ENCODE measurements at places on chromosomes 3 and 15.

- no peak for DNase-seq
Measured at GRCh38 chr3:158671821-158672214, 630 bp downstream of the LXN start.

DNA sequence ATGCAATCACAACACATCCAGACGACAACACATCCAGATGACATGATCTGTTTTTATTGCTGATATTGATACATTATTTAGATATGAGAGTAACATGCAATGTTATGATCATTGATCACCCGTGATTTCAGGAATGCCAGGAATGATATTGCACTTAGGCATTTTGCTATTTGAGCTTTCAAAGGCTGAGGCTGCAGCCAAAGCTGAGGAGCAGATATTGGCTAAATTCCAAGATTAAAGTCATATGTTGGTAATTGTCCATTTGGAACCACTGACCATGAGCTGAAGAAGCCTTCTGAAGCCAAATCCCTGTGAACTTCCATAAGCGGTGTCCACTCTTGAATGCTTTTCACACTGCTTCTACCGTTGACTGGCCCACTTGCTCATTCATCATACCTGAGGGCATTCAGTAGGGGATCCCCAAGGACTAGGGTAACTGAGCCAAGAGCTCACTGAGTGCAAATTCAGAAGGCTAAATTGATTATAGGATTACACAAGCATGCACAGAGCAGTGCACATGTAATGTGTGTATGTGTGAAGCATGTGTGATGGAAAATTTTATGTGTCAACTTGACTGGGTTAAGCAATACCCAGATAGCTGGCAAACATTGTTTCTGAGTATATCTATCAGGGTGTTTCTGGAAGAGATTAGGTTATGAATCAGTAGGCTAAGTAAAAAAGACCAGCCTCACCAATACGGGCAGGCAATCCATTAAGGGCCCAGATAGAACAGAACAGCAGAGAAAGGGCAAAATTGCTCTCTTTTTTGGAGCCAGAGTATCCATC is 92.1 kb upstream of the PLAAT1 start:
- DNase-seq, result no peak

GRCh38 chr3:170563712-170564423 is 22.0 kb downstream of the SLC7A14 start:
- DNase-seq, result no peak

DNA sequence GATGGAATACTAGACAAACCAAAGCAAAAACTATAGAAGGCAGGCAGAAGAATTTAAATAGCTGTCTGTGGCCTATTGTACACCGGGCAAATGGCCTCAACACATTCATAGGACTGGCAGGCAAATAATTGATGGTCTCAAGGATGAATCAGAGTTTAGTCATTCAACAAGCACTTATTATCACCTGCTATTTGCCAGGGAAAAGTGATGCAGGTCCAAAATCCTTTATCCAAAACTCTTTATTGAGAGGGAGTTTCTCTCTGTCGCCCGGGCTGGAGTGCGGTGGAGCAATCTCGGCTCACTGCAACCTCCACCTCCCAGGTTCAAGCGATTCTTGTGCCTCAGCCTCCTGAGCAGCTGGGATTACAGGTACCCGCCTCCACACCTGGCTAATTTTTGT is 2.3 kb downstream of the EIF2AK4 start:
- no peak for DNase-seq

GRCh38 chr3:32448686-32449474 is 53.8 kb downstream of the CMTM6 start:
- DNase-seq, result no peak

- no peak for DNase-seq
Measured at GRCh38 chr3:58102976-58103451, 94.8 kb downstream of the FLNB start.

DNA sequence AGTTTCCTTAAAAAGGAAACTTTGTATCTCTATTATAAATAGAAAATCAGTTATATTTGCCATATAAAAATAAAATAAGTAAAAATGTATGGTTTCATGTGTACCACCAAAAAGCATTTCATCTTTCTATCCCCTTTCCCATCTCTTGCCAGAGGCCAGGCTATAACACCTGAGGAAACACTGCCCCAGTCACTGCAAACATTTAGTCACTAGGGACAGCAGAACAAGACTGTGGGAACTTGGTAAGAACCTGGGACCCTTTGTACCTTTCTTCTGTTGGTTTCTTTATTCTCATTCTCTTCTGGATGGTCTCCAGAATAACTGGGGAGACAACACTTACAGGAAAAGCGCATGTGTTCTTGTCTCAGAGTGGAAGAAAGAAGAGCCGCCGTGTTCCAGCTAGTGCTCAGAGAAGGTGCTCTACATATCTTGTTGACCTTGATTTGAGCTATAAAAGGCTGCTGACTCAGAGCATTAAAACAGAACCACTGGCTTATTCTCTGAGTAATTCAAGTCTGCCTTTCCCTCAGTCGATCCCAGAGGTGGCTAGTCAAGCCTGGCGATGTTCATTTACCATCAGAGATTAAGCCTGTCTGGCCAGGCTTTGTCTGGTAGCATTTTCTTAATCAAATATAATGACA is 361.6 kb downstream of the RBMS3 start:
- DNase-seq, result no peak

GRCh38 chr3:29940759-29941323 is 660.0 kb downstream of the RBMS3 start:
- no peak for DNase-seq

- no peak for DNase-seq
Measured at GRCh38 chr3:34066999-34067398, 268.6 kb downstream of the PDCD6IP start.

GRCh38 chr3:31772272-31772671 is 208.8 kb downstream of the OSBPL10 start:
- DNase-seq, result no peak

- no peak for DNase-seq
Measured at GRCh38 chr15:78763796-78764241, 47.4 kb downstream of the ADAMTS7 start.

- DNase-seq, result no peak
Measured at GRCh38 chr3:129015388-129016105, 14.4 kb downstream of the EFCC1 start.

- DNase-seq, result no peak
Measured at GRCh38 chr3:197516517-197516889, 39.3 kb downstream of the BDH1 start.

GRCh38 chr3:32456429-32457130 is 46.1 kb downstream of the CMTM6 start:
- no peak for DNase-seq

DNA sequence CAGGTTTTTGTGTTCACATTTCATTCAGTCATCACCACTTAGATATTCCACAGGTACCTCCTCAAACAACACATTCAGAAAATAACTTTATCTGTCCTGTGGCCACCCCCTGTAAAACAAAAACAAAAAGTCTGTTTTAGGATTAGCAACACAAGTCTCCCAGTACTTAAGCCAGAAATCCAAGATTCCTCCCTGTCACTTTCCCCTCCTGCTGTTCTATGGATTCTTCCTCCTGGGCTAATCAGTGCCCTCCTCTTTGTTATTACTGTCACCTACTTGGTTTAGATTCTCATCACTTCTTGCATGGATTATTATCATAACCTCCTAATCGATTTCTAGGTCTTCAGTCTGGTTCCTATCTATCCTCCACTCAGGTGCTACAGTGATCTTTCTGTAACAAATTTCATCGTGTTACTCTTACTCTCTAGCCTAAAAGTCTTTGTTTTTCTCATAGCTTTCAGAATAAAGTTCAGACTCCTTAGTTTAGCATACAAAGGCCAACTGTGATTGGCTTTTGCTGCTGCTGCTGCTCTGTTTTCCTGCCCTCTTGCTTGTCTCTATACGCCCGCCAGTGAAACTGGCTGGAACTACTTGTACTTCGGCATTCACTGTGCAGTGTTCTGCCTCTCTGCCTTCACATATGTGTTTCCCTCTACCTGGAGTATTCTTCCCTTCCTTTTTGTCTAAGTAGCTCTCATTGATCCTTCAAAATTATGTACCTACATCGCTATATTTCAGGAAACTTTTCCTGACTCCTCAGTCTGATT is 32.2 kb downstream of the PPP2R3A start:
- no peak for DNase-seq

GRCh38 chr3:151101270-151101969 is 16.0 kb downstream of the MED12L start:
- DNase-seq, result peak; percentile 3

- no peak for DNase-seq
Measured at GRCh38 chr15:78130466-78131294, 565 bp downstream of the CIB2 start.

DNA sequence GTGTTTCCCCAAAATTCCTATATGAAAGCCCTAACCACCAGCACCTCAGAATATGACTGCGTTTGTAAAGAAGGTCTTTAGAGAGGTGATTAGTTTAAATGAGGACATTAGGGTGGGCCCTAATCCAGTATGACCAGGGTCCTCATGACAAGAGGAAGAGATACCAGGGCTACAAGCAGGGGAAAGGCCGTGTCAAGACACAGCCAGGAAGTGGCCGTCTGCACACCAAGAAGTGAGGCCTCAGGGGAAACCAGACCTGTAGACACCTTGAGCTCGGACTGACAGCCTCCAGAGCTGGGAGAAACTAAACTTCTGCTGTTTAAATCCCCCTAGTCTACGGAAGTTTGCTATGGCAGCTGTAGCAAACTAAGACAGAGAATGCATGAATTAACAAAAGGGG is 14.2 kb downstream of the KIF7 start:
- no peak for DNase-seq

- no peak for DNase-seq
Measured at GRCh38 chr3:129439226-129439816, 427 bp downstream of the MBD4 start.

DNA sequence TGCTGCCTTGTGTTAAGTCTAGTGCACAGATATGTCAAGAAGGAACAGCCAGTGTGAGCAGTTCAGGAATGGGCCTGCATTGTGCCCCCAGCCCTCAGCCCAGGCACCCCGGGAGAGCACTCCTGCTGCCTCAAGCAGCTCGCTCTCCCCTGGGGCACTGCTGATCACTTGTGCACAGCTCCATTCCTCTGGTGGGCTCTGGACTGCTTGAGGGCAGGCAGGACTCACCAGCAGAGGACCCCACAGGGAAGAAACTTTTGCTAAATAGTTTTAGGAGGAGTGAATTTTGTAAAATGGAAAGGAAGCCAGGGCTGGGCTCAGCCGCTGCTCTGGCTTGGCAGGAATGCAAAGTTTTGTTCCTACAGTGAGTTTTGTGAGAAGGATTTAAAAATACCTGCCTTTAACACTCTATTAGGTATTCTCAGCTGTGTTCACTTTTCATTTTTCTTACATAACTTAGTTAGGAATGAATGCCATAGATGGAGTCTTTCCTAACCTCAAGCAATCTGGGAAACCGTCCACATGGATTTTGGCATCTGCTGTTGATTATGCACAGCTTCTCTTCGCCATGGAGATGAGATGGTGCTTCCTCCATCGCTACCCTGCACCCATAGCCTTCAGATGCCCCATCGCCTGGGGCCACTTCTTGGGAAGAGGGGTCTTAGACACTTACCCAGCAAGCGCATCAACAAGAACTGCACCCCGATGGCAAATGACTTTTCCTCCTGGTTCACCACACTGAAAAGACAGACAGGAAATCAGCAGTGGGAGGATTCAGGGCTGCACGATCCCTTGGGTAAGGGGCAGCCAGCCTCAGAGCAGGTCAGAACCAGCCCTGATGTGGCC is 42.3 kb upstream of the RAB6B start:
- no peak for DNase-seq

- DNase-seq, result no peak
Measured at GRCh38 chr3:32147933-32148332, 41.5 kb downstream of the GPD1L start.

DNA sequence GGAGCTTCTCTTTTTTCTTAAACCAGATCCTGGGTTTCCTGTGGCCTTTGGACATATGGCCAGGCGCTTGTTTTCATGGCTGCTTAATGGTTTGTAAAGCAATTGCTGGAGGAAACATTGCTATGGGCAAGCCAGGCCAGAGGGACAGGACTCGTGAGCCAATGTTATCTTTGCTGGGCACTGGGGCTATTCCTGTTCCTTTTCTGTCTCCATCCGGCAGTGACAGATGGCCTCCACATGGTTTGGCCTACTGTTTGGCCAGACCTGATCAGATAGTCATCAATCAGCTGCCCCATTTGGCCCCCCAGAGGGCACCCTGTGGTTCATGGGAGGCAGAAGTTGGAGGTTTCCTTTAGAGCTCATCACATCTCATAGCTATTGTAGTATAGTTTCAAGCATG is 326.1 kb upstream of the ROPN1 start:
- no peak for DNase-seq

DNA sequence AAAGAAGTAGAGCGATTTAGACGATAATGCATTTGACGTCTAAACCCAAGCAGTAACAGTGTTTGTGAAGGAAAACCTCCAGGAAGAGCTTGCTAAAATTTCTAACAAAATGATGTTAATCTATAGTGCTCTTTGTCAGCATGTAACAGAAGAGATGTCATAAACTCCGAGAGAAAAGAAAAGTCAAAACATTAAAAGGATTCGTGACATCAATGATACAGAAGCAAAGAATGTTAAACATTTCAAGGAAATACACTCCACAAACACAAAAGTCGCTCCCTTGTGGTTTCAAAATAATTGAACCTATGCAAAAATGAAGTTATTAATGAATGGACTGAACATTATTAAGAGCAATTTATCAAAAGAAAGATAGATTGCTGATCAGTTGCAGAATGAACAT is 27.9 kb downstream of the AADAC start:
- DNase-seq, result no peak

DNA sequence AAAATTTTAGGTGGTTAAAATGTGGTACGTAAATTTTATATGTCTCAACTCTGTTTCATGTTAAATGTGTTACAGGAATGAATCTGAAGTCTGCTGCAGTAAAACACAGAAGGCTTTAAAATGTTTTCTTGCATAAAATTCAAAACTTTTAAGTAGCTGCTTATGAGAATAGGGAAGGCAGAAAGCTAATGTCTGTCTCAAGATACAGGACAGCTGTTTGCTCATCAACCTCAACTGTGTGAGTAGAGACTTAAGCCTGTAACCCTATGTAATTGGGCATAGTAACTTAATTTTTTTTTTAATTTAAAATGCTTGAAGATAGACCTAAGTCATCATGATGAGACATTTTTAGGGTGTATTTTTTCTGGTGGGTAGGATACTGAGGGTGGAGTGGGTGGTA is 38.9 kb downstream of the ZFAND6 start:
- DNase-seq, result no peak

- DNase-seq, result no peak
Measured at GRCh38 chr3:24288496-24289236, 206.0 kb downstream of the THRB start.

GRCh38 chr3:125062904-125063618 is 7.3 kb upstream of the HEG1 start:
- no peak for DNase-seq

GRCh38 chr3:195828762-195829161 is 17.0 kb upstream of the MUC4 start:
- DNase-seq, result no peak

Data from NCI-H187 (cell line).